ENCODE measurements at places on chromosomes 2 and 18. TPM values are rescaled to one million over a fixed set of nuclear protein-coding genes. Genes with fewer than 3 reads are reported as not detected.

- peak; percentile 54 for DNase-seq
These were observed 50.1 kb upstream of the LPIN2 start for GRCh38 chr18:3062798-3063680.

DNA sequence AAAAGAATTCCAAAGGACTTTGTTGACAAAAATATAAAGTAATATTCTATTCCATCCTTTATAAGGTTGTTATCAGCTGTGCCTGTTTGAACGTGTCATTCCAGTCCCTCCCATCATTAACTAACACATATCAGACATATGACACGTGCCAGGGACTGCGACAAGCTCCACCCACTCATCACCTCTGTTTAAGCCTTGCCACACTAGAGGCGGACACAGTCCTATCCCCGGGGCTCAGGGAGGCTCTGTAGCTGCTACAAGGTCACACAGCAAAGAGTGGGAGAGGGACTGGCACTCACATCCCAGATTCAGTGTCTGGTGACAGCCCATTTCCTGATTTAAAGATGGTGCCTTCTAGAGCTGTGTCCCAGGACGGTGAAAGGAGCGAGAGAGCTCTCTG, 30.0 kb downstream of the TBC1D8 start:
- peak; percentile 71 for DNase-seq

- no peak for DNase-seq
These were observed 543.5 kb upstream of the SPHKAP start for GRCh38 chr2:228725031-228725430.

GRCh38 chr18:213505-213904, 54.3 kb downstream of the THOC1 start:
- DNase-seq: no peak

DNA sequence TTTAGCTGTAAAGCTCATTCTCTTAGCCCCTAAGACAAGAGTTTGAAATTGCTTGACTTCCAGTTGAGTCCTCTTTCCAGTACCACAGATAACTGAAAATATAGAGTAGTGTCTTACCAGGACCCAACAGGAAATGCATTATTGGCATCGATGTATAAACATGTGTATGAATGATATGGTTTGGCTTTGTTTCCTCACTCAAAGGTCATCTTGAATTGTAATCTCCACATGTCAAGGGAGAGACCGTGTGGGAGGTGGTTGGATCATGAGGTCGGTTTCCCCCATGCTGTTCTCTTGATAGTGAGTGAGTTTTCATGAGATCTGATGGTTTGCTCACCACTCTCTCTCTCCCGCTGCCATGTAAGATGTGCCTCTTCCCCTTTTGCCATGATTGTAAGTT, 745.0 kb downstream of the TMEM182 start:
- DNase-seq: no peak

TXNDC2 gene
- total RNA-seq: not detected

NFATC1 gene
- 28.9 TPM for total RNA-seq

- DNase-seq: no peak
These were observed 177.3 kb downstream of the ERBB4 start for GRCh38 chr2:212361174-212361756.

GRCh38 chr18:79952996-79953559, 1.6 kb upstream of the SLC66A2 start:
- no peak for DNase-seq

DNA sequence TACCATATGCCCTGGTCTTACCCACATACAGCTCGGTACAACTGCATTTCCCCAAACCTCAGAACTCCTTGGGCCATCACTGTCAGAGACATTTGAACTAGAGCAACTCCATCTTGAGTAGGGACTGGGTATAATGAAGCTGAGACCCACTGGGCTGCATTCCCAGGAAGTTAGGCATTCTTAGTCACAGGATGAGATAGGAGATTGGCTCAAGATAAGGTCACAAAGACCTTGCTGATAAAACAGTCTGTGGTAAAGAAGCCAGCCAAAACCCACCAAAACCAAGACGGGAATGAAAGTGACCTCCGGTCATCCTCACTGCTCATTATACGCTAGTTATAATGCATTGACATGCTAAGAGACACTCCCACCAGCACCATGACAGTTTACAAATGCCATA, 131.3 kb downstream of the PIK3C3 start:
- no peak for DNase-seq

GRCh38 chr2:201633661-201634249, 9.5 kb downstream of the TMEM237 start:
- no peak for DNase-seq

All from gastrocnemius medialis (tissue), 4 donors.